Forelimb muscle (tissue), 1 donor: ENCODE measurements at places on chromosomes 2 and 18. TPM values are rescaled to one million over a fixed set of nuclear protein-coding genes. Genes with fewer than 3 reads are reported as not detected.

DNA sequence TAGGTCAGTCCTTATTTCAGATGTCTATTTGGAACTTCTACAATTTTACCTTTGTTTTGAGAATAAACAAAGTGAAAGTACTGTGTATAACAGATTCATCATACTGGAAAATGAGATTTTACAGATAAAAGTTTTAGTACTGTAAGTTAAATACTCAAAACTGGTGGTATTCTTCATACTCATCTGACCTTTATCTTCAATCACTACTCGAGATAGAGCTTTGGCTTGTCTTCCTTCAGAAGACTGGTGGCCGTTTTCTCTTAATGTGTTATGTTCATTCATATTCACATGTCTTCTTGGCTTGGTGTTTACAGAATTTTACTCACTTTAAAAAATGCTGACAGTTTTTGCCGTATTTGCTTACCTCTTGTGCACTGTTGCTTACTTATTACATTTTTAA, 2.1 kb downstream of the SPOPL start:
- no peak for DNase-seq

Gene IL36A
- polyA plus RNA-seq: not detected

DNA sequence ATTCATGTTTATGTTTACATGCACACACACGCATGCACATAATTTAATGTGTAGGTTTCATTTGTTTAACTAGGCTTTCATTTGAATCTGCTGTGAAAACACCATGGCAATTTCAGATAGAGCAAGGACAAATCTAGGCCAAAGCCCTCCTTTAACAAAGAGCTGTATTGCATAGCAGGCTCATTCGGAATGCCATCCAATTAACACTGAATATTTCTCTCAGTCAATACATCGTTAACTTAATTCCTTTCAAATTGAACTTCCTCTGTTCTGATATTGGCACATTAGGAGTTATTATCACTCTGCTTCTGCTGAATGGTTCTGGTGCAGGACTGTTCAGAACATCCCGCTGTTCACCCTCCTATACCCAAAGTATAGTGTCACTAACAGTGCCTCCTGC, 435.1 kb upstream of the CDH20 start:
- no peak for DNase-seq

DNA sequence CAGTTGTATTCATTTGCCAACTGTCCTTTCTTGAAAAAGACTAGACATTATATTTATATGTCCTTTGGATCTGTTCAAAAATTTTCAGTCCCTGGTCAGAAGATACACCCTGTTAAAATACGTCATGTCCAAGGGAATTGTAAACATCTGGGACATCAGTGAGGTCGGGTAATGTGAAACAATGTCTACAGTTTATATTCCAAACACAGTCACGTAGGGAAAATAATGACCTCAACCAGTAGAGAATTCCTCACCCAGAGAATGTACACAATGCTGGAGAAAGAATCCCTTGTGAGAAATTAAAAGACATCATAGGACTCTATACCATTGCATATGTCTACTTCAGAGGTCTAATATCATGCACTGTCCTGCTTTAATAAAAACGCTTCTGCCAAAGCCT, 888.0 kb upstream of the CHAC2 start:
- no peak for DNase-seq

DNA sequence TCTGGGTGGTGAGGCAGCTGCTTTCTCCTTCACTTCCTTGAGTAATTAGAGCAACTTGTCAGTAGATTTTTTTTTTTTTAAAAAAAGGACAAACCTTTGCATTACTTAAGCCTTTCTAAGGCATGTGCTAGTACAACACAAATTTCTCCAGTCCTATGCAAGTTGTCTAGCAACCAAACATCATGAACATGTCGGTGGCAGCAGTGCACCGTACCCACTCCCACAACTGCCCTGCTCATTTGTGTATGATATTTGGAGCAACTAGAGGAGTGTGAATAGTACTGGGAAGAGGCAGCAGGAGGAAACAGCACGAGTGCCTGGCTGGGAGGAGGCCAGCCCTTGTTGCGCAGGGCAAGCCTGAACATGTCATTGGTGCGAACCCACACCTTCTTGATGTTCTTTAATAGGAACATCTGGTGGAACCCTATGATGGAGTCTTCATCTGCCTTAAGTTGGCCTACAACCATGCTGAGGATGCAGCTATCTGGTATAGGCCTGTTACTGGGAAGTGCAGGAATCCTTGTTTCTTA, 238.3 kb downstream of the TDRD15 start:
- no peak for DNase-seq

- DNase-seq: no peak
These were observed 54.1 kb downstream of the EPB41L5 start for GRCh38 chr2:120066800-120067547.

Gene CNPPD1
- polyA plus RNA-seq: 34.2 TPM

Gene CCDC74A
- polyA plus RNA-seq: 1.8 TPM

DNA sequence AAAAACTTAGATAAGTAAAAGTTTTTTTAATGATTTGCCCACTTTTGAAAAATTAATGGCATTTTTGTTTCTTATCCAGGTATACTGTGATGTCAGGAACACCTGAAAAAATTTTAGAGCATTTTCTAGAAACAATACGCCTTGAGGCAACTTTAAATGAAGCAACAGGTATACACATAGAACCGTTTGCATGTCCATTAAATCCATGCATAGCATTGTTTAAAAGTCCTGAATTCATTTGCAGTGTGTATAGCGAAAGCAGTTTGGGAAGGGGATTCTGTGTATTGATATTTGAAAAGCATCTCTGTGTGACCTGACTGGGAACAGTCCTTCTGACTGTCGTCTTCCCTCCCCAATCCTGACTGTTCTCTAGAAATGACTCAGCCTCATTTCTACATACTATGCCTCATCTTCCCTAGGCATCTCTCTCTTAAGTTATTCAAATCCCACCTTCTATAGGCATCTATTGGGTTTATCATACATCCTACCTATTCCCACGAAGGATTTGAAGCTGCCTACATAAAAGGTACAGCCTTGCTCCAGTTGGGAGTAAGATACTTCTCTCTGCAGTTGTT, 79.2 kb upstream of the MAP3K20 start:
- DNase-seq: no peak

Gene LRP1B
- polyA plus RNA-seq: 2.2 TPM

DNA sequence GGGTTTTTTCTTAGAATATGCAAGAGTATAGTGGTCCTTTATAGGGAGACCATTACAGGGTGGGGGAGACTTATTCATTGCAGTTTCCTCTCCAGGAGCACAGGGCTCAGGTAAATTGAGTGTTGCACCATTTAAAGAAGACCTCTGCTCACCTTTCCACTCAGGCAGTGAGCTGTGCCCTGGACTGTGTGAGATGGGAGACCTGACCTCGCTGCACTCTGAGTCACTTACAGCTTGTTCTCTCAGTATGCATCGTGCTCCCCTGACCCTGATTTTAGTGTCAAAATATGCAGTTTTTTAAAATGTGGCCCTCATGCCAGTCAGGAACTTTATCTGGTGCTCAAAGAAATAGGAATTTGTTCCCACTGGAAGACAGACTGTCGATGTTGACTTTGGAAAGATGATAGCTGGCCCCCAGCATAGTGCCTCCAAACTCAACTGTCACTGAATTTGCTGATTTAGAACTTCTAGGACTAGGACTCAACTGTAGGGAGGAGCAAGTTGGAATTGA, 146.7 kb upstream of the EPAS1 start:
- no peak for DNase-seq

Gene SKA1
- polyA plus RNA-seq: 2.6 TPM

Gene LYPD6B
- polyA plus RNA-seq: not detected

DNA sequence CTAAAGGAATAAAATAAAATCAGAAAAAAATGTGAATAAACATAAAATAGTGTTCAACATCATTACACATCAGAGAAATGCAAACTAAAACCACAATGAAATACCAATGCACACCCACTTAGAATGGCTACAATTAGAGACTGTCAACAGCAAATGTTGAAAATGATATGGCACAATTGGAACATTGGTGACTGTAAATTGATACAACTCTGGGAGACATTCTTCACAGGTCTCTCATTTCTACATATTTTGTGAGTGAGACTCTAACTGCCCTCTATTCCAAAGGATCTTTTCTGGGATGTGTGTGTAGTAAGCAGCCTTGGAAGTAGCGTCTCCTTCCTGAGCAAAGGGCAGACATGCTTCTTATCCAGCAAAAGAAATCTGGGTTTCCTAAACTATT, 323.0 kb downstream of the FBXO15 start:
- DNase-seq: no peak

DNA sequence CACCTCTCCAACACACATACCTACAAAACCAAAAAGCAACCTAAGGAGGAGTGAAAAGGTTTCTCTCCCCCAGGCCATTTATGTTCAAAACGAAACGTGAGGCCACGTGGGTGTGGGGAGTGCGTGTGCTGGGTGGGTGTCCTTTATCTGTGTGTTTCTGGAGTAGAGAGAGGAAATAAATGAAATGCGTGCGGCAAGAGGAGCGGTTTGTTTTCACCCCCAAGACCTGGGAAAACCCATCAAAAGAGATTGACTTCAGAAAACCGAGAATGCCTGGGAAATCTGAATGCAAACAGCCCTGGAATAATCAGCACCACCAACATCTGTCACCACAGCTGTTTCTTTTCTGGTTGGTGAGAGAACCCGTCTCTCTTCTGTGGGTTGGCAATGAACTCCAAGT, 137.4 kb downstream of the INSIG2 start:
- no peak for DNase-seq

DNA sequence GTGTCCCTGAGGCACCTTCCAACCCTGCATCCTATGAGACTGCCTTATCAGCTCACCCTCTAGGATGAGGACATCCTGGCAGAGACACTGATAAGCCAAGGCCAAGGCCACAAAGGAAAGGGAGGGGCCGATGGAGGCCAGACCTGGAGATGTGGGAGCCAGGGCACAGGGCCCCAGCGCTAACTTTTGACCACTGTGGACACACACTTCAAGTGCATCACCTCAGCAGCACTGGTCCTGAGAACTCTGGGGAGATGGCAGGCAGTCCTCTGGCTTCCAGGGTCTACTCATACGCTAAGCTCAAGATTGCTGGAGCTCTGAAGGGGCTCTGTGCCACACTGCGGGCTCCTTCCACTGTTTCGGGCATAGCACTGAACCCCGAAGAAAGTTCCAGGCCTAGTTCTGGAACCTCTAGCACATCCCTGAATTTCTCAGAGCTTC, 100.2 kb upstream of the ID2 start:
- no peak for DNase-seq

GRCh38 chr2:240611601-240612210, 13.6 kb upstream of the GPR35 start:
- no peak for DNase-seq

Gene ACMSD
- 0.44 TPM for polyA plus RNA-seq

GRCh38 chr2:45441571-45441970, 169.5 kb downstream of the SRBD1 start:
- DNase-seq: no peak

Gene DSC2
- polyA plus RNA-seq: 10.1 TPM

Gene BOLL
- polyA plus RNA-seq: 1.6 TPM

DNA sequence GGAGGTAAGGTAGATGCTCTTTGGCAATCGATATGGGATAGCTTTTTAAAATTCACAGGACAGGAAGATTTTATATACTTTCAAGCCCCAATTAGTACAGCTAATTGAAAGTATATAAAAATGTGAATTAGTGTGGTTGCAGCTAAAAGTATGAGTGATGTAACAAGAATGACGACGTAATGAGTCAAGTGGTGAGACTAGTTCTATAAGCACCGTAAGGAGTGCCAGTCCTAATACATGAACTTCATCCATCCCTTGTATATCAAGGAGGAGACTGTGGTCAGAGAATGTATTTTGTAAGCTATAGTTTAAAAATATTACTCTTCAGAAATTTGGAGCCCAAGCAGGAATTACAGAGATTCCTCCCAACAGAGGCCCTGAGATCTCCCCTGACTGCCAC, 25.8 kb downstream of the DNAJC27 start:
- no peak for DNase-seq

DNA sequence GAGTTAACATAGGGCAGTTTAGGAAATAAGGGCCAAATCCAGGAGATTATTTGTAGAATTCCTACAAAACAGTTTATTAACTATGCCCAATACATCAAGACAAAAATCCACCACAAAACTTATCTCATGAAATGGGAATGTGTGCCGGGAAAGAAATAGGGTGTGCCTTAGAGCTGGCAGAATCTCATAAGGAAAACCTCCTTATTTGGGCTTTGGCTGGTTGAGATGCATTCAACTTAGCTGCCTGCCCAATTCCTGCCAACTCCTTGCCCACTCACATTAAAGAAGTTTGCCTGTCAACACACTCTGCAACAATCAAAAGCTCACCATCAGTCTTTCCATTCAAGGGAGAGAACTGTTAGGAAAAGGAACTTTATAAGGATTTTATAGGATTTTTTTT, 500.6 kb downstream of the SATB2 start:
- no peak for DNase-seq

Gene HAAO
- 19.7 TPM for polyA plus RNA-seq

DNA sequence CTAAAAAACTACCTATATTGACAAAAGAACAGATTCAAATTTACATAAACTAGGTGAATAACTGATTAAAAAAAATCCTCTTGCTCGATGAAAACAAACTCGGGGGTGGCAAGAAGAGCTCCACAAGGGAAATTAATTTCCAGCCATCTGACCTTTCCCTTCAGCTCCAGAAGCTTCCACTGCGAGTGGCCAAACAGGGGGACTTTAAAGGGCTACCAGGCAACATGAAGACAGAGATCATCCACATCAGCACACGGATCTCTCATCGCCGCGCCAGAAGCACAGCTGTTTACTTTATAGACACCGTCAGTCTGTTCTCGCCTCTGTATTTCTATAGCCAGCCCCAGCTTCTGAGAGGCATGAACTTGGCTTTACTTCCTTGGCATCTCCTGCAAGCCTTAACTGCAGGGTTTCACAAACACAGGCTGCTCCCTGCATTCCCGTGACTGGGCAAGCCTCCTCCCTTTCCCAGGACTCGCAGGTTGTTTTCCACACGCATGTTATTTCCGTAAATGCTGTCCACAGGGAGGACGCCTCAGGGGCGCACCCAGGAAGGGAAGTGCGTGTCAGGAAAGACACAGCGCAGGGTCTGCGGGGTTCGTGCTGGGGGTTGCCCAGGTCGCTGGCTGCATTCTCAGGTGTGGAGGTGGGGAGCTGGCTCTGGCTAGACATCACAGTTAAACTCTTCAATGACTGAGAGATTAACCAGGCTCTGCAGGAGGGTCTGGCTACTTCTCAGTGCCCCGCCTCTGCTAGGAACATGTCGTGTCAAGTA, 85.0 kb downstream of the USP40 start:
- DNase-seq: no peak

DNA sequence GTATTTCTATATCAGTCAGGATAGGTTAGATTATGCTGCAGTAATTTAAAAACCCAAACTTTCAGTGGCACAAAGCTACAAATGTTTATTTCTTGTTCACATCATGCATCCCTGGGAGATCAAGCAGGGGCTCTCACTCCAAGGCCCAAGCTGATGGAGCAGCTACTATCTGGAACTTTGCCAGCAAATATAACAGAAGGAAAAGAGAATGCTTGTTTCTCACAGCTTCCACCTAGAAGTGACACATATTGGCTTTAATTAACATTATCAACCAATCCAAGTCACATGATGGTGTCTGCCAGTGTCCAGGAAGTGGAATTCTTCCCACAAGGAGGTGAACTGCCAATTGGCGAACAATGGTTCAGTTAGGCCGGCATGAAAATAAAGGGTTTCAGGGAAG, 306.9 kb downstream of the BCL11A start:
- no peak for DNase-seq

Gene IL1RL1
- 0.35 TPM for polyA plus RNA-seq
